Vagina (tissue), 2 donors: ENCODE measurements at places on chromosomes 4 and X.

- H3K4me3 ChIP-seq = no peak overlapping the region
- no peaks in the 10 kb centered on the region for H3K4me1 ChIP-seq
- no peaks in the 10 kb centered on the region for H3K27me3 ChIP-seq
- H3K36me3 ChIP-seq = no peaks in the 10 kb centered on the region
- no peak for DNase-seq
- no peak overlapping the region for H3K27ac ChIP-seq
Observed at GRCh38 chrX:9390693-9391368, 74.0 kb upstream of the TBL1X start.

- H3K27ac ChIP-seq = no peak overlapping the region
- H3K36me3 ChIP-seq = no peaks in the 10 kb centered on the region
- H3K27me3 ChIP-seq = no peaks in the 10 kb centered on the region
- no peak for DNase-seq
- no peaks in the 10 kb centered on the region for H3K4me1 ChIP-seq
- no peak overlapping the region for H3K4me3 ChIP-seq
Observed at GRCh38 chr4:40134206-40134917, 62.5 kb upstream of the RHOH start.

DNA sequence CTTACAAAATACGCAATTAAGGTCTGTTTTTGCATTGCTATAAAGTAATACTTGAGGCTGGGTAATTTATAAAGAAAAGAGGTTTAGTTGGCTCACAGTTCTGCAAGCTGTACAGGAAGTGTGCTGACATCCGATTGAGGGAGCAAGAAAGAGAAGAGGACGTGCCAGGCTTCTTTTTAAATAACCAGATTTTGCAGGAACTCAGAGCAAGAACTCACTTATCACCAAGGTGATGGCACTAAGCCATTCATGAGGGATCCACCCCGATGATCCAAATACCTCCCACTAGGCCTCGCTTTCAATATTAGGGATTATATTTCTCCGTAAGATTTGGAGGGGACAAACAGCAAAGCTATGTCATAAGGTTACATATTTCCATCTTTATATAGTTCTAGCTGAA is 456.7 kb downstream of the GLUD2 start:
- H3K27ac ChIP-seq = no peak overlapping the region
- H3K4me3 ChIP-seq = no peak overlapping the region
- H3K36me3 ChIP-seq = no peaks in the 10 kb centered on the region
- DNase-seq = no peak
- no peaks in the 10 kb centered on the region for H3K4me1 ChIP-seq

- no peak overlapping the region for H3K4me3 ChIP-seq
- no peaks in the 10 kb centered on the region for H3K4me1 ChIP-seq
- no peak overlapping the region for H3K27ac ChIP-seq
- no peak for DNase-seq
- no peaks in the 10 kb centered on the region for H3K36me3 ChIP-seq
Observed at GRCh38 chrX:76538860-76539259, 111.3 kb downstream of the MAGEE1 start.

GRCh38 chr4:93855926-93856325 is 27.4 kb downstream of the ATOH1 start:
- H3K27ac ChIP-seq = no peak overlapping the region
- H3K4me3 ChIP-seq = no peak overlapping the region

- no peaks in the 10 kb centered on the region for H3K36me3 ChIP-seq
- peaks cover 42% of the 10 kb centered on the region for H3K4me1 ChIP-seq
- H3K27ac ChIP-seq = peak overlapping the region; percentile 82
Observed at GRCh38 chr4:151228189-151229119, 48.5 kb upstream of the PRSS48 start.

GRCh38 chr4:101037938-101038413 is 309.4 kb downstream of the PPP3CA start:
- no peak overlapping the region for H3K4me3 ChIP-seq
- no peak overlapping the region for H3K27ac ChIP-seq
- H3K36me3 ChIP-seq = no peaks in the 10 kb centered on the region

GRCh38 chr4:184890499-184890898 is 64.7 kb upstream of the ACSL1 start:
- H3K27ac ChIP-seq = no peak overlapping the region
- no peaks in the 10 kb centered on the region for H3K36me3 ChIP-seq
- H3K4me3 ChIP-seq = no peak overlapping the region
- no peak for DNase-seq
- no peaks in the 10 kb centered on the region for H3K27me3 ChIP-seq

- no peak overlapping the region for H3K4me3 ChIP-seq
- no peak overlapping the region for H3K27ac ChIP-seq
- no peaks in the 10 kb centered on the region for H3K4me1 ChIP-seq
- DNase-seq = no peak
- H3K36me3 ChIP-seq = no peaks in the 10 kb centered on the region
Observed at GRCh38 chr4:102675141-102675540, 85.6 kb downstream of the MANBA start.

GRCh38 chrX:130260316-130260715 is 8.4 kb downstream of the ZNF280C start:
- H3K4me1 ChIP-seq = no peaks in the 10 kb centered on the region
- no peaks in the 10 kb centered on the region for H3K27me3 ChIP-seq
- no peaks in the 10 kb centered on the region for H3K36me3 ChIP-seq
- DNase-seq = no peak

DNA sequence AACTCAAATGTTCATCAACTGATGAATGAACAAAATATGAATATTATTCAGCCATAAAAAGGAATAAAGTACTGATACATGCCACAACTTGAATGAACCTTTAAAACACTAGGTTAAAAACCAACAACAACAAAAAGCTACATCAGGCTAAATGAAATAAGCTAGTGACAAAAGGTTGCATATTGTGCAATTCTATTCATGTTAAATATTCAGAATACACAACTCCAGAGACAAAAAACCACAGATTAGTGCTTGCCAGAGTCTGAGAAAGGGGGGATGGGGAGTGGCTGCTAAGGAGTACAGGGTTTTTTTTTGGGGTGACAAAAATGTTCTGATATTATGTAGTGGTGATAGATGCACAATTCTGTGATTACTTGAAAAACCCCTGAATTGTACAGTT is 58.5 kb downstream of the HAUS3 start:
- H3K27ac ChIP-seq = no peak overlapping the region
- no peaks in the 10 kb centered on the region for H3K36me3 ChIP-seq
- no peaks in the 10 kb centered on the region for H3K27me3 ChIP-seq

- H3K27ac ChIP-seq = no peak overlapping the region
- H3K4me3 ChIP-seq = no peak overlapping the region
- no peak for DNase-seq
- H3K27me3 ChIP-seq = no peaks in the 10 kb centered on the region
Observed at GRCh38 chr4:77805840-77806239, 13.3 kb downstream of the CNOT6L start.

- no peaks in the 10 kb centered on the region for H3K36me3 ChIP-seq
- no peak overlapping the region for H3K4me3 ChIP-seq
- DNase-seq = no peak
- no peaks in the 10 kb centered on the region for H3K4me1 ChIP-seq
Observed at GRCh38 chr4:182089326-182089725, 153.9 kb upstream of the TENM3 start.

GRCh38 chr4:176475067-176475466 is 155.3 kb downstream of the SPCS3 start:
- no peak for DNase-seq
- no peak overlapping the region for H3K4me3 ChIP-seq
- no peak overlapping the region for H3K27ac ChIP-seq
- H3K36me3 ChIP-seq = no peaks in the 10 kb centered on the region
- no peaks in the 10 kb centered on the region for H3K4me1 ChIP-seq

- no peak overlapping the region for H3K27ac ChIP-seq
- no peak overlapping the region for H3K4me3 ChIP-seq
- H3K4me1 ChIP-seq = no peaks in the 10 kb centered on the region
Observed at GRCh38 chrX:78708262-78708661, 39.3 kb upstream of the LPAR4 start.

DNA sequence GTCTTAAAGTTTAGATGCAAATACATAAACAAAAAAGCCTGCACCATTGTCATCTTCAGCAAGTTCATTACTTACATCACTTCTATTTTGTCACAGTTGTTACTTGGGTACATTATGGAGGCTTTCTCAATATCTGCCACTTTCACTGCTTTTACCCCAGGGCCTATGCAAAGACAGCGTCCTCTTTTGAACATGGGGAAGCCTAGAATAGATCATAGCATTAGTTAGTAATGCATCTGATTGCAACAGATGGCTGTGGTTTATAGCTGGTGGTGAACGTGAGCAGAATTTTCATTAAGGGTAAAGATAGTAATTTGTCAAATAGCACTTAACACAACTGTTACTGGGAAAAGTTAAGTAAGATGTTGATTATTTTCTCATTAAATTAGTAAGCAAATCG is 729 bp downstream of the CXCL11 start:
- H3K4me3 ChIP-seq = no peak overlapping the region
- H3K36me3 ChIP-seq = no peaks in the 10 kb centered on the region
- no peaks in the 10 kb centered on the region for H3K4me1 ChIP-seq
- H3K27me3 ChIP-seq = no peaks in the 10 kb centered on the region
- no peak for DNase-seq

DNA sequence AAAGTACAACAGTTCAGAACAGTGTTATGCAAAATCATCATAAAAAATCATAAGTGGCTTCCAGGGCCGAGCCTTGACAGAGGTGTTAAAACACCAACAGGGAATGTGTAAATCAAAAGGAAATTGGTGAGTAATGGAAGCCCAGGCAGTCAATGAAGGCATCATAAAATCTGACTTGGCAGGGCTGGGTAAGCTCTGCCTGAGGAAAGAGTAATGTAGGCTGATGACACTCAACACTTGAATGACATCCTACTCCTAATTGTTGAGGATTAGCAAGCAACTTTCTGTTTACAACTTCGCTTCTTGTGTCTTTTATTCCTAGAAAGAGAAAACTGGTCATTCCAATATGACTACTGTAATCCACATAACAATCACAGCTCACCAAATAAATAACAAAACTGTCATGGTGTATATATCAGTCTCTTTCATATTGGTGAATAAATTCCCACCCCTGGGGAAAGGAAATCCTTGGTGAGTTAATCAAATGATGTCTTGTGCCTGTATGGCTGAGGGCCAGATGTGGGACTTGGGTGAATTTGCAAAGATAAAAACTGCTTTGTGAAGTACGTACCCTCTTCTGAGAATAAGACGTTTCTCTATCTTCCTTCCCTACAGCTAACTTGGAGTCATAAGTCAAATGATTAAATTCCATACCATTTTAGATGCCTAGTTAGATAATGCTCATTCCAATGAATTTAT is 196.8 kb downstream of the DCHS2 start:
- no peak overlapping the region for H3K4me3 ChIP-seq
- H3K27me3 ChIP-seq = no peaks in the 10 kb centered on the region
- no peaks in the 10 kb centered on the region for H3K36me3 ChIP-seq

DNA sequence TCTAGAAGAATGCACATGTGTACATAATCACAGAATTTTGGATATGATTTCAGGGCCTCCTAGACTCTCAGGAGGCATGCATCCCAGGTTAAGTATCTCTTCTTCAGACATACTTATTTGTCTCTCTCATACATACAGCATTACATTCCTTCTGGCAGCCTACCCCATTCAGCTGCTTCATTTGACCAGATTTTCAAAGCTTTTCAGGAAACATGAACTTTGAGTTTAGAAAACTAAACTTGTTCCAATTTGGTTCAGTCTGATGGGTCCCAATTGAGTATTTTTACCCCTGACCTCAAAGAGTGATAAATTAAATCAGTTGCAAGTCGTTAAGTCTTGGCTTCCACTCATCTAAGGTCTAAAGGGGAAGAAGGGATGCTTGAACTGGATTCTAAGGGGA is 330.9 kb downstream of the ARHGAP24 start:
- H3K4me3 ChIP-seq = no peak overlapping the region
- no peaks in the 10 kb centered on the region for H3K36me3 ChIP-seq
- H3K4me1 ChIP-seq = no peaks in the 10 kb centered on the region
- H3K27ac ChIP-seq = no peak overlapping the region
- no peaks in the 10 kb centered on the region for H3K27me3 ChIP-seq
- no peak for DNase-seq

DNA sequence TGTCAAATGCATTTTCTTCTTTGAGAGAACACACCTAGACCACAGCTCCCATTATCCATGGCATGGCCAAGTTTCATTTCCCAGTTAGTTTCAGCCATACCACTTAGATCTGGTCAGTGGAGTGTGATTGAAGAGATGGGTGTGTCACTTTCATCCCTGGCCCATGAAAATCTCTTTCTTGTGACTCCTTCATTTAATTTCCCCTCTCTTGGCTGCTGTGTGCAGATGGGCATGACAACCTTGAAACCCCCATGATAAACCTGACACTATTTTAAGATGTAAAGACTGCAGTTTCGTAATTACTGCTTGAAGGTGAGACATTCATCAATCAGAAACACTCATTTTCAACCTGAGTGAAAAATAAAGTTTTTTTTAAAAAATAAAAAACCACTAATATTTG is 284.9 kb downstream of the IL15 start:
- no peaks in the 10 kb centered on the region for H3K36me3 ChIP-seq
- DNase-seq = no peak
- H3K4me1 ChIP-seq = no peaks in the 10 kb centered on the region
- no peak overlapping the region for H3K27ac ChIP-seq
- H3K4me3 ChIP-seq = no peak overlapping the region

GRCh38 chr4:7342223-7343080 is 92.3 kb downstream of the PSAPL1 start:
- H3K36me3 ChIP-seq = no peaks in the 10 kb centered on the region
- no peaks in the 10 kb centered on the region for H3K27me3 ChIP-seq
- no peak overlapping the region for H3K27ac ChIP-seq

GRCh38 chr4:26741491-26741871 is 119.2 kb upstream of the STIM2 start:
- no peak overlapping the region for H3K4me3 ChIP-seq
- DNase-seq = no peak
- peaks cover 7% of the 10 kb centered on the region for H3K4me1 ChIP-seq
- no peaks in the 10 kb centered on the region for H3K36me3 ChIP-seq
- H3K27ac ChIP-seq = no peak overlapping the region

DNA sequence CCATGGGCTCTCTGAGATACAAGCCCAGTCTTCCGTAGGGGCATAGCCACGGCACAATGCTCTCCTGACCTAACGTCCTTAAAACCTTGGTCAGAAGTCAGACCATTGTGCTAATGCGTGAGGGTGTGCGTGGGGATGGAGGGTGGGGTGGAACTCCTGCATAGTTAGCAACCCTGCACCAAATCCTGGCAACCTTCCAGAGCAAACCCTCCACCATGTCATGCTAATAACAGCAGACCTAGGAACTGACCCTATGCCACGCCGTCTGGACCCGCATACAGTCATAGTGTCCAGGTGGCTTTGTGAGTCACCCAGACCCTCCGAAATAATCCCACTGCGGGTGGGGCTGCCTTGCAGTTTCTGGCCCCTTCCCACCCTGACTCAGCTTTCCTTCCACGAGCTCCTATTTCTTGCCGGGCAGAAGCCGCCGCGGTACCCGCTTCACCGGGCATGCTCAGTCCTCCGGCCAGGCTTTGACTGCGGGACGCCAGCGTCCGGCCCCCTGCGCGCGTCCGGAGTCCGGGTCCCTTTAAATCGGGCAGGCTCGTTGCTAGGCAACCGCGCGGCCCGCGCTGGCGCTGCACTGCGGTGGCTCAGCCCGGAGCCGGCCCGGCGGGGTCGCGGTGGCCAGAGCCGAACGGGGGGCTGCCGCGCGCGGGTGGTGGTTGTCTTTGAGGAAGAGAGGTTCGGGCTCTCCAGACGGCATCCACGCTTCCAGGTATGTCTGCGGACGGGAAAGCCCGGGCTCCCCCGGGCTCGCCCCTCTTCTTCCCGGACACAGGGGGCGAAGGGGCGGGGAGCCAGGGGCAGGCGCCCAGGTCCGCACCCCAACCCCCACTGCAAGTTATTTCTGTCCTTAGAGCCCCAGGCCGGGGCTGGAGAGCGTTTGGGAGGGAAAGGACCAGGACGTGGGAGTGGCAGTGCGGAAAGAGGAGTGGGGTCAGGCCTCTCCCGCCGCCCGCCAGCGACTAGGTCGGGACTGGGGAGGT is at the start of gene CCDC160:
TSS of gene CCDC160 (plus strand) at position 557 of the 989 bp plus-strand sequence. CDS start 7,619 bp downstream, outside the sequence.
- peak within 1 kb of the TSS; percentile 50 for H3K4me3 ChIP-seq
- DNase-seq = no peak
- H3K36me3 ChIP-seq = no peaks in the 10 kb centered on the region
